Left forelimb (tissue), 1 donor: ENCODE measurements at places on chromosomes 5 and 9.

GRCh38 chr5:137896560-137896959 is 7.3 kb downstream of the PKD2L2 start:
- DNase-seq: no peak

GRCh38 chr9:33687779-33688178 is 107.6 kb upstream of the PRSS3 start:
- DNase-seq: no peak

DNA sequence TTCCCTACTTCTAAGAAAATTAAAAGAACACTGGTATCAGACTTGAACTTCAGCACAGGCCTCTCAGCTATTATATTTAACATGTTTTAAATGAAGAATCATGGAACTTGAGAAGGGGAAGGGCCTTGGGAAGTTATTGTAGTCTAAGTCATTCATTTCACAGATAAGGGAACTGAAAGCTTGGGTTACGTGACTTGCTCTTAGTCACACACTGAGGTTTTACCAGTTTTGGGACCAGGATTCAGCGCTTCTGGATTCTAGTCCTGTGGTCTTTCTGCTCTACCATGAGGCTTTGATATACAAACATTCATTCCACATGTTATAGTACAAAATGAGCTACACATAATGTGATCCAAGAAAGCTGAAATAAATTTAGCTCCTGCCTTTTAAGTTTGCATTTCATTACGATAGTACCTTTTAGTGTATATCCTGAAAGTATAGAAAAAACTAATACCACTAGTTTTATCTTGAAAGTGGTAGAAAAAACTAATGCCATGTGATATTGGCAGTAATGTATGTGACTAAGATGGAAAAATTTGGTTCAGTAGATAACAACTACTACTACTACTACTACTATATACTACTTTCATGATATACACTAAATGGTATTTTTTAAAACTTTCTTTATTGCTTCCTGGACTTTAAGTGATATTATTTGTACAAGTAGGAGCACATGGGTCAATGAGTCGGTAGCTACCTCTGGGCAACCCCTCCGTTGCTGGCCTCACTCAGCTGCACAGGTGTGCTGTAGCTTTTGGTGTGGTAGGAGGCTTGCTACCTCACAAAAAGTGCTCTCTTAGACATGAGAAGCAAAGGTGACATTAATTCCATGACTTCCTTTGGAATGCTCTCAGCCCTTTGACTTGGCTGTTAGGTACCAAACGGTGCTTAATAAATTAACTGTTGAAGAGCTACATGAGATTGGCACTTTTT is 40.7 kb downstream of the F2RL2 start:
- DNase-seq: no peak

GRCh38 chr9:27059907-27060306 is 49.1 kb upstream of the TEK start:
- no peak for DNase-seq

DNA sequence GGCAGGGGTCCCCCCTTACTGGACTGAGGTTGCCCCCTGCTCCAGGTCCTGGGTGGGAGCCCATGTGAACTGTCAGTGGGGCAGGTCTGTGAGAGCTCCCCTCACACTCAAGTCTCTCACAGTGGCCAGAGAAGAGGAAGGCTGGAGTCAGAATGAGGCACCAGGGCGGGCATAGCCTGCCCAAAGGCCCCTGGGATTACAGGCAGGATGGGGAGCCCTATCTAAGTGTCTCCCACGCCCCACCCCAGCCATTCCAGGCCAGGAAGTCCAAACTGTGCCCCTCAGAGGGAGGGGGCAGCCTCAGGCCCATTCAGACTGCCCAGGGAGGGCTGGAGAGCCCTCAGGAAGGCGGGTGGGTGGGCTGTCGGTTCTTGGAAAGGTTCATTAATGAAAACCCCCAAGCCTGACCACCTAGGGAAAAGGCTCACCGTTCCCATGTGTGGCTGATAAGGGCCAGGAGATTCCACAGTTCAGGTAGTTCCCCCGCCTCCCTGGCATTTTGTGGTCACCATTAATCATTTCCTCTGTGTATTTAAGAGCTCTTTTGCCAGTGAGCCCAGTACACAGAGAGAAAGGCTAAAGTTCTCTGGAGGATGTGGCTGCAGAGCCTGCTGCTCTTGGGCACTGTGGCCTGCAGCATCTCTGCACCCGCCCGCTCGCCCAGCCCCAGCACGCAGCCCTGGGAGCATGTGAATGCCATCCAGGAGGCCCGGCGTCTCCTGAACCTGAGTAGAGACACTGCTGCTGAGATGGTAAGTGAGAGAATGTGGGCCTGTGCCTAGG is at the start of gene CSF2:
Gene CSF2, plus strand, starts transcription at position 559 of the 783 bp plus-strand sequence. Its CDS starts 35 bp downstream, at position 594.
- no peak for DNase-seq

DNA sequence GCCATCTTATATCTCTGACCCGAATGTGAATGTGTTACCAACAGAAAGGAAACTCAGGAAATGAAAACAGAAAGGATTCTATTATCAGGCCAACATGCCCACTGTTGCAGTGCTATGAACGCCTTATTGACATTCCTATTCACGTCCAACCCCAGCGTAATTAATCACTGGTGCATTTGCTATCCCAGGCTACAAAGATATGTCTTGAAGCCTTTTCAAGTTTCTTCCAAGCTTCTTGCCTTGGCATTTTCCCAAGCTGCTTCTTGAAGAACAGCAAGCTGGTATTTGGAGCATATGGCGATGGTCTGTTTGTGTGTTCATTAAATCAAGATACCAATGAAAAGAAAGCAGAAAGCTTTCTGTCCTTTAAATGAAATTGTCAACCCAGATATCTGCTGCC is 579.2 kb upstream of the ZNF462 start:
- DNase-seq: no peak

DNA sequence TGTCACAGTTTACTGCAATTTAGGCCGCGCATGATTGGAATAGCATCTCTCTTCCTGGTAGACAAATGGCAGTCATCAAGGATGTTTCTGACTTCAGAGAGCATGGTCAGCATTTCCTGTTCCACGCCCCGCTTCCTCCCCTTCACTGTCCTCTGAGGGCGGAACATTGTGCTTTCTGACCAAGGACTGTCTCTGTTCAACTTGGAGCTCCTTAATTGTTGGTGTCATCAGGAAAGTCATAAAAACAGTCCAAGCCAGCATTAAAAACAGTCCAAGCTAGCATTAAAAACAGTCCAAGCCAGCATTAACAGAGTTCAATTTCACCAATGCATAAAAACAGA is 301.3 kb upstream of the IRX4 start:
- DNase-seq: no peak

DNA sequence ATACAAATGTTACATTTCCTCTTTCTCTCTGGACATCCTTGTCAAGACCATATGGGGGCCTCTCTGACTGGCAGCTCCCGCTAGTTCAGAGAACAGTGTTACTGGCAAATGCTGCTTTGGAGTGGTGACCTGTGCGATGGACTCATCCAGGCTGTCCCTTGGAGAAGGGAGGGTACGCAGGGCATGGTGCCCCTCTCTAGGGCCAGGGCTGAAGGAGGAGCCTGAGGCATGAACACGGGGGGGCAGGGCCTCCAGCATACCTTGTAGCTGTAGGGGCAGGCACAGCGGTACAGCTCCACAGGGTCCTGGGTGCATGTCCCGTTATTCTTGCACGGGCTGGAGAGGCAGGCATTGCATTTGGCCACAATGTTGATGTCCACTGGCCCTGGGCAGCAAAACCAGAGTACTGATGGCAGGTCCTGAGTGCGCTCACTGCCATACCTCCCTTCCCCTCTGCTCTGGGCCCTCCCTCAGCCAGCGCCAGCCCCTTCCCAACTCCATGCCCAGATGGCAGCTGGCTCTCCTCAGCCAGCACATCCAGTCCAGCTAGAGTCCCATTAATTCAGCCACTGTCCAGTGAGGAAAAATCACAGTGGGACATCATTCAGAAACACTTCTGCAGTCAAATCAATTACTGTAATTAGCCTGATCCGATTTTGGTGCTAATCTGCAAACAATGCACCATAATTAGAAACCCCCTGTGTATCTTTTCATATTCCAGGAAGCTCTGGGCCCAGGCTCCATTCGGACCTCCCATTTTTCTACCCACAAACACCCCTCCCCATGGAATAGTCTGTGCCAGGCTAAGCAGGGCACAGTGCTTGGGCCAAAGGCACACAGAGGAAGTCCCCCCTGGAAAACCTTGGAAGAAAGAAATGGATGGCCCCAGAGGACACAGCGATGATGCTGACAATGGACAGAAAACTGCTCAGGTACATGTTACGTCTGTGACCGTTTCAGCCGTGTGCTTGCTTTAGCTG is 128.8 kb upstream of the PANK3 start:
- DNase-seq: peak; percentile 53

DNA sequence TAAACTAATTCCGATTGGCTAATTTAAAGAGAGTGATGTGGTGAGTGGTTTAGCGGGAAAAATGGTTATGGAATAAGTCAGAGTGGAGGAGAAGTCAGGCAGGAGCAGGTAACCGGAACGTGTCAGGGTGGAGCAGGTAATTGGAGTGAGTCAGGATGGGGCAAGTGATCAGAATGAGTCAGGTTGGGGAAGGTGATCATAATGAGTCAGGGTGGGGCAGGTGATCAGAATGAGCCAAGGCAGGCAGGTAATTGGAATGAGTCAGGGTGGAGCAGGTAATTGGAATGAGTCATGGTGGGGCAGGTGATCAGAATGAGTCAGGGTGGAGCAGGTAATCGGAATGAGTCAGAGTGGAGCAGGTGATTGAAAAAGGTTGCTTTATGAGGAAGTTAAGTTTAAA is 101.4 kb downstream of the TMEM167A start:
- no peak for DNase-seq

GRCh38 chr5:53934151-53934820 is 373.8 kb downstream of the NDUFS4 start:
- DNase-seq: no peak

- no peak for DNase-seq
Measured at GRCh38 chr9:133401588-133401987, 16.2 kb downstream of the REXO4 start.

DNA sequence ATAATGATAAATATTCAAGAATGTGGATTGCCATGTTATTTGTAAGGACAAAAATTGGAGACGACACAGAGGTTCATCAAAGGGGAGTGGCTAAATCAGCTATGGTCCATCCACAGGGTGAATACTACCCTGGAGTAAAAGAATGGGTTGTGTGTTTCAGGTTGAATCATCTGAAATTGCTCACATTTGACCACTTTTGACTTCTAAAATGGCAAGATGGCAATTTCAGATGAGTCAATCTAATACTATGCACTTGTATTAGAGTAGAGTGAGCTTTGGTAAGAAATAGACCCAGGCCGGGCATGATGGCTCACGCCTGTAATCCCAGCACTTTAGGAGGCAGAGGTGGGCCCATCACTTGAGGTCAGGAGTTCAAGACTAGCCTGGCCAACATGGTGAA is 131.8 kb downstream of the GAPVD1 start:
- DNase-seq: no peak
